Fibroblast of skin of left quadriceps (primary cell): ENCODE measurements at places on chromosomes 1 and 21.
A peak's percentile ranks its signal among the peaks of the same experiment; 100 is the strongest.

DNA sequence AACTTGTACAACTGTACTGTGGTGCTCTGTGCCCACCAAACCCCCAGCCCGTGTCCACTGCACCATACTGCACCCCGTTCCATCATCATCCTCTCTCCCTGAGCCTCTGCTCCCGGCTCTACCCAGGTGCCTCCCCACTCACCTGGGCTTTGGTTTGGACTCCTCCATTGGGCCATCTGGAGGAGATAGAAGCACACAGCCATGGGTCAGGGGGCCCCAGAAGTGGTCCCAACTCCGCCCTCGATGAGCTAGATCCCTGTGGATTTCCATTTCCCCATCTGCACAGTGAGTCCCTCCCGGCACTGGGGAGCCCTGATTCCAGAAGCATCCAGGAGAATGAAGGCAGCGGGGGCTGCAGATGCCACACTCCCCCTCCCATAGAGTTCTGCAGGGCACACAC is 10.8 kb downstream of the TNNT2 start:
- DNase-seq: no peak

DNA sequence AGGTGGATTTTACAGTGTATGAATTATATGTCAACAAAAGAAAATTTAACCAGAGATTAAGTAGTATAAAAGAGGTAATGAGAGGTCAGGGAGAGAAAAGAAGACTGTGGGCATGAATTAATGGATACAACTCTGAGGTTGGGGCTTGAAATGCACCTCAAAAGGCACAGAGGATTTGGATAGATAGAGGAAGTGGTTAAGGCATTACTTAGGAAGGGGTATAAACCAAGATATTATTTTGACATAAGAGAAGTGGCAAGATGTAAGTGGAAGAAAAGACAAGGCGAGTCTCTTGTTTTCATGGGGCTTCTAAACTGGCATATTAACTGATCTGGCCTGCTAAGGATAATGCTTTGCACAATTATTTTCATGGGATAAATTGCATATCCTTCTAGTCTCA is 34.1 kb downstream of the RAP1A start:
- no peak for DNase-seq

DNA sequence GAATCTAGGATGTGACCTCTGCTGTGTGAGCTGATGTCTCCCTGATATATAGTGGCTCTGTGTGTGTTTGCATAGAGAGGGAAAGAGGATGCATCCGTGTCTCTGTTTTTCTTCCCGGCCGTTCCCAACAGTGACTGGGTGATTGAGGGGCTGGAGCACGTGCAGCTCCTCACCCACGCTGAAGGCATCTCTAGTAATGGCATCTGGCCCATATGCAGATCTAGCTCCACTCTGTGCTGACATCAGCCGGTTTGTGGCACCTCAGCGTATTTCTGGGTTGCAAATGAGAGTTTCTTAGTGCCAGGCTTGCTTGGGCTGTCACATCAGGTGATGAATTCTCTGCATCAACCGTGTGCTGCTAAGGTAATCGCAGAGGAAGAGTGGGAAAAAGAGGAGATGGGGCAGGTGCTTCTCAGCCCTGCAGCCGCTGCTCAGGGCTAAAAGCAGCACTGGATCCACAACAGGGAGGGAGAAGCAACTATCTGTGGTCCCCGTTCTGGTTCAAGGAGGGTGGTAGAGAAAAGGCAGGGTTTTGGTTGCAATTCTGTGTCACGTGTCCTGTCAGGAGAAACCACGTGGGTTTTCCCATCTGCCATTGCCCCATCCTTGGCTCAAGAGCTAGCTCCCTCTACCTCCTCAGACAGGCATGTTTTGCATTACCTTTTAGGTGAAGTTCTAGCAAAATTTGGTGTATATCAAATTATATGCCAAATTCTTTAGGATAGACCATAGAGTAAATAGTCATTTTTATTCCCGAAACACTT is 282.9 kb downstream of the PBX1 start:
- DNase-seq: no peak

- DNase-seq: no peak
Measured at GRCh38 chr21:42150474-42151085, 68.4 kb upstream of the ABCG1 start.

DNA sequence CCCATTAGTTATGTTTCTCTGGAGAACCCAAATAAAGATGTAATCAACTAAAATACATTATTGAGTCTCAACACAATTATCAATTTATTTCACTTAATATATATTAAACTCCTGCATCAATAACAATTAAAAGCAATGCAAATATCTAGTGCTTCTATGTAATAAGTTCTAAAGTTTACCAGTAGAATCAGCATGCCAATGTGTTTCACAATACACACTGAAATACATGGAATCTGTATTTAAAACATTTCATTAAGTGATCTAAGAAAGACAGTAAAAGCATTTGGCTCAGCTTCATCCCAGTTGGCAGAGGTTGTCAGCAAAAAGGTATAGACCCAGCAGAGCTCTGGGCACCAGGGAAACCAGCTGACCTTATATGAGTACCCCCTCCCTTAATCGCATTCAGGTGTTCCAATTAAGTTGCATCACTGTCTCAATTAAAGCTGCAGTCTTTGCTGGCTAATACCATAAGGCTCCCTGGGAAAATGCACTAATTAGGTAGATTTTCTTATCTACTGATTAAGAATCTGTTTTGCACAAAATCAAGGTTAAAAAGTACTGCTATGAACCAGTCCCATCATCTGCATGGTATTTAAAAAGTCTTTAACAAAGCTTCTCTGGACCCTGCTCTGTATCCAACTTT is 63.1 kb downstream of the NIBAN1 start:
- DNase-seq: no peak

- no peak for DNase-seq
Measured at GRCh38 chr1:201468501-201468843, 516 bp downstream of the PHLDA3 start.

- DNase-seq: no peak
Measured at GRCh38 chr1:193516755-193517388, 330.5 kb upstream of the B3GALT2 start.

- DNase-seq: no peak
Measured at GRCh38 chr1:41863718-41864117, 55.0 kb downstream of the HIVEP3 start.

DNA sequence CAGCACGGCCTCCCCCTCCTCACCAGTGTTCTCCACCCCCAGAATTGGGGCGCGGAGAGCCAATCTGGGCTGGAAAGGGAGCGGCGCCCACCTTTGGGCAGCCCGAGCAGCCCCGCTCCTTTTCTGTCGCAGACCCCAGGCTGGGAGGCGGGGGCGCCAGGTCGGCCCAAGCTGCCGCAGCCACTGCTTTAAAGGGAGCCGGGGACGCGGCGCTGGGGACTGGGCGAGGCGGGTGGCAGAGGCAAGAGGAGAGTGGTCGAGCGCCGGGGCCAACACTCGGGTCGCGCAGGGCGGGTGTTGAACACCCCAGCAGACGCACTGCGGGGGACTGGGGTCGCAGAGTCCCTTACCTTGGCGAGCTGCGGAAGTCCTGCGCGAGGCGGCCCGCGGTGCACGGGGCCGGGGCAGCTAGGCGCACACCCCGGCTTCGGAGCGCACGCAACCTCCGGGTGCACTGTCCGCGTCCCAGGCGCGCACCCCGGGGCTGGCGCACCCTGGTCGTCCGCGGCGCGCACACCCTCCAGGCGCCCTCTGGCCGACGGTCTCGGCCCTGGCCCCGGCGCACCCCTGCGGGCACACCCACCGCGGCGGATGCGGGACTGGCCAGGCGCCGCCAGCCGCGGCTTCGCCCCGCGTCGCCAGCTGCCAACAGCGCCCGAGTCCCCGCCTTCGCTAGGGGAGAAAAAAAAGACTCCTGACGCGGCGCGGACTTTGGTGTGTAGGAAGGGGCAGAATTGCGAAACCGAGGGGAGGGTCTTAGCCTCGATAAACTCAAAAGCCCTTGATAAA is at the start of gene KANK4:
Gene KANK4, minus strand, starts transcription at position 679 of the 789 bp plus-strand sequence. CDS start 37,870 bp downstream, outside the sequence.
- no peak for DNase-seq

DNA sequence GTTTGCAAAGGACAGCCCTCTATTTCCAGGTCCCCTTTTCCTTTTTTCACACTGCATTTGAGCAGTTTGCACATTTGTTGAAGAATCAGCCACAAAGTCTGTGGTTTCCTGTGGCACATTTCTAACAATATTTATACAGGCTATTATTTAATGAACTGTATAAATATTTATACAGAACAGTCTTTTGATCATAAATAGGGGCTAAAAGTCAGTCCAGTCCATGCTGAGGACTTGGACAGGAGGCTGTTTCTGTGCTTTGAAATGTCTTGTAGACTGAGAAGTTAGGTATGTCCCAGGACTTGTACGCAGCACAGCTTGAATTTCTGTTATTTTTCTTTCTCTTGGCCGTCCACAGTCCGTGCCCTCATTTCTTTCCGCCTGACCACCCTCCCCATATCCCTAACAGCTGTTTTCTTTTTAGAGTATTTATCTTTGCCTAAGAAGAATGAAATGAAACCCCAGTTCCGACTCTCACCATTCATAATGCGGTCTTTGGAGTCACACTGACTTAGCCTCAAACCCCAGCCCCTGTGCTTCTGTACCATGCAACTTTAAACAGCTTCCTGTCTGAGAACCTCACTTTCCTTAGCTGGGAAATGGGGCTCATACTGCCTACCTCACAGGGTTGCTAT is 19.7 kb downstream of the FGGY start:
- no peak for DNase-seq

DNA sequence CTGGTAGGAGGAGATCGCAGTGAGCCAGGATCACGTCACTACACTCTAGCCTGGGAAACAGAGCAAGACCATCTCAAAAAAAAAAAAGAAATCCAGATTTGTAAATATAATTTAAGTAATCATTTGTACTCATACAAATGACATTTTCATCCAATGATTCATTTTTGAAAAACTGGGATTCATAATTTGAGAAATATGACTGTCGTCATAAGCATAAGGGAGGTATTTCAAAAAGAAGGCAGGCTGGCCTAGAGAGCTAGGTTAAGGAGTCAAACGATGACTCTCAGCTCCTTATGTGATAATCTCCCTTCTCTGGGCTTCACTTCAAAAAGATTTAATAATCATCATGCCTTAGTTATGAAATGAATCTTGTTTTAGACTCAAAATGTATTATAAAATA is 2.3 kb downstream of the GART start:
- peak; percentile 6 for DNase-seq

GRCh38 chr1:234842726-234843641 is 233.0 kb upstream of the IRF2BP2 start:
- DNase-seq: no peak

GRCh38 chr21:37413553-37414291 is 47.1 kb downstream of the DYRK1A start:
- DNase-seq: no peak

DNA sequence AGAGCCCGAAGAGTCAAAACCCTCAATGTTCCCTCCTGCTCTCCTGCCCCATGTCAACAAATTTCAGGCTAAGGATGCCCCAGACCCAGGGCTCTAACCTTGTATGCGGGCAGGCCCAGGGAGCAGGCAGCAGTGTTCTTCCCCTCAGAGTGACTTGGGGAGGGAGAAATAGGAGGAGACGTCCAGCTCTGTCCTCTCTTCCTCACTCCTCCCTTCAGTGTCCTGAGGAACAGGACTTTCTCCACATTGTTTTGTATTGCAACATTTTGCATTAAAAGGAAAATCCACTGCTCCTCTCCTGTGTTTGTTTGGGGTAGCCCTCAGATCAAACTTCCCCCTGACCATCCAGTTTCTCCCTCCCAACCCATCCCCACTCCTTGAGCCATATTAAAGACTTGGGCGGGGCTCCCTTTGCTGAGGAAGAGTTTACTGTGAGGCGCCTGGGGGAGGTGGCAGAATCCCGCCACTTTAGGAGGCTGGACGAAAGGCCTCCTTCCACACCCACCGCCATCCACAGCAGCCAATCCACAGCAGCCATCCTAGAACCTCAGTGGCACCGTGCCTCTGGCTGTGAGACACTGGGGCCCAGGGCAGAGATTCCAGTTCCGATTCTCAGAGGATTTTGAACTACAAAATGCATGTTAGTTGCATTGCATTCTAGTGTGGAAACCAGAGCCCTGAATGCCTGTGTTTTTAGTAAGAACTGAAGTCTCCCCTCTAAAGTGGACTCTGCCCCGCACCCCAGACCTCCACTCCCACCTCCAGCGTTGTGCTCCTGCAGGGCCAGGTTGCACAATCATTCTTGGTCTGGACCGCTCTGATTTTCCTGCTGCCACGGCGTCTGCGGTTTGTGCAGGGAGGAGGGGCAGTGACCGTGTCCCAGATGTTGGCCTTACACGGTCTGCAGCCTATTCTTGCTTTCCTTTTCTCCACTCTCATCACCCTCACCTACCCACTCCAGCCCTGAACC is 3.0 kb downstream of the OLFML3 start:
- peak; percentile 82 for DNase-seq
